Activated CD4-positive, alpha-beta T cell treated with anti-CD3 and anti-CD28 coated beads, Interleukin-2, amount 10 ng/mL, durations not matched to agents 7 days and 5 days (primary cell): ENCODE measurements at places on chromosomes 7 and 10.

DNA sequence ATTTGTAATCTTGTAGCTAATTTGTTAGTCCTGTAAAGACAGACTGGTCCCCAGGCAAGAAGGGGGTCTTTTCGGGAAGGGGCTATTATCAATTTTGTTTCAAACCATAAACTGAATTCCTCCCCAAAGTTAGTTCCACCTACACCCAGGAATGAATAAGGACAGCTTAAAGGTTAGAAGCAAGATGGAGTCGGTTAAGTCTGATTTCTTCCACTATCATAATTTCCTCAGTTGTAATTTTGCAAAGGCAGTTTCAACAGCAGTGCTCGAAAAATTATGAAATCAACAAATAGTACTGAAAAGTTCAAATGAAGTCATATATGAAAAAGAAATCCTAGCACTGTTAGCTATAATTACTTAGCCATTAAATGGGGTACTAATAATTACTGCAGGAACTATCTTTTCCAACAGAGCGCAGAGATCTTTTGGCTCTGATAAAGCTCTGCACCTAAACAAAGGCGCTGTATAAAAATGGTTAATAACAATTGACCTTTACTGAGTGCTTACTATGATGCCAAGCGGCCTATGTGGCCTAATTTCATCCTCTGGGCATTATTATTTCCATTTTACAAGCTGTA, 756 bp upstream of the SEC24C start:
- no peak for DNase-seq

DNA sequence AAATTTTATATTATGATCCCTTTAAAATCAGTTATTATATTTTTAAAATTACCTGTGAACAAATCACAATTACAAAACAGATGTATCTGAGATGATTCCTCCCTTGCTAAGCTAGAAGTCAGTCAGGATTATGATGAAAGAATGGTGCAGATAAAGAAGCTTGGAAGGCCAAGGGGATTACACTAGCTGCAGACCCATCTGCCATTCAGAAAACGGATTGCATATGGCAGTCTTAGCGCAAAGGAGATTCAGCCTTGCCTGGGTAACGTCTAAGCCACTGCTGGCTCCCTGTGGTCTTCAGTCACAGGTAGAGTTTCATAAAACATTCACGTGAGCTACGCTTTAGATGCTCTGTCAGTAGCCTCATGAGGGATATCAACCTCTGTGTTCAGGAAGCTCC, 222.2 kb downstream of the POU6F2 start:
- DNase-seq, result no peak

GRCh38 chr7:73602721-73603651, 21.3 kb downstream of the MLXIPL start:
- no peak for DNase-seq

DNA sequence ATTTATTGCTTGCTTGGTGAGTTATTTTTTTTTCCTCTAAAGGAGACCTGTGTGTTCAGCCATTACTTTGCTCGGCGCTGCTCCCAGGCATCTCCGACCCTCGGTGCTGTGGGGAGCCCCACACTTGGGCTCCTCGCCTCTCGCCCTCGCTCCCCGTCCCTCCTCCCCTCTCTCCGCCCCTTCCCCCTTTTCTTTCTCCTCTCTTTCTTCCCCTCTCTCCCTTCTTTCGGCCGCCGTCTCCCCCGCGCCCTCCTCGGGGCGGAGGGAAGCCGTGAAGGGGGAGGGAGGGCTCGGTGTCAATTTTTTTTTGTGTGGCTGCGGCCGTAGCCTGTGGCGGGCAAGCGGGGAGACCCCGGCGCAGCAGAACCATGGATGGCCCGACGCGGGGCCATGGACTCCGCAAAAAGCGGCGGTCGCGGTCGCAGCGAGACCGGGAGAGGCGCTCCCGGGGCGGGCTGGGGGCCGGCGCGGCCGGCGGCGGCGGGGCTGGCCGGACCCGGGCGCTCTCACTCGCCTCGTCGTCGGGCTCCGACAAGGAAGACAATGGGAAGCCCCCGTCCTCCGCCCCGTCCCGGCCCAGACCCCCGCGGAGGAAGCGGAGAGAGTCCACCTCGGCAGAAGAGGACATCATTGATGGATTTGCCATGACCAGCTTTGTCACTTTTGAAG, 1.1 kb downstream of the AUTS2 start:
- no peak for DNase-seq
